Osteoblast (primary cell): ENCODE measurements at places on chromosomes 6 and 20. TPM values are rescaled to one million over a fixed set of nuclear protein-coding genes. Genes with fewer than 3 reads are reported as not detected.

COL19A1 gene
- total RNA-seq, result under 0.01 TPM in 1 of 2 replicates, not detected in the other

DNA sequence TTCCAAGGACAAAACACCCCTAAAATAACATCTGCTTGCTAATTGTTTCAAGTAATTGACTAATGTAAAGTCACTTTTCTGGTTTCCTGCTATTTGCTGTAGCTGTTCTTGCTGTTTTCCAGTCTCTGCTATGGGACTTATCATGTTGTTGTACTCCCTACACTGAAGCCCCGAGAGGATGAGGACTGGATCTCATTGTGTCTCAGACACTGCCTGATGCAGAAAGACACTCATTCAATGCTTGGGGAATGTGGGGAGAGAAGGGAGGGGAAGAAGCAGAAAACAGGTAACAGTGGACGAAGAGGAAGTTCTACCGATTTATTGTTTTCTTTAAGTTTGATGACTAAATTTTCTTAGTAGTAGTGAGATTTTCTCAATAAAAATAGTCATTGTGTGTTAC lies 79.8 kb downstream of the DOK5 start:
- no peak overlapping the region for H3K4me3 ChIP-seq
- DNase-seq, result no peak
- peaks cover 18% of the 10 kb centered on the region for H3K4me1 ChIP-seq
- no peaks in the 10 kb centered on the region for H3K27me3 ChIP-seq

- no peak for DNase-seq
- no peaks in the 10 kb centered on the region for H3K27me3 ChIP-seq
- H3K36me3 ChIP-seq, result no peaks in the 10 kb centered on the region
- no peak overlapping the region for H3K27ac ChIP-seq
- no peaks in the 10 kb centered on the region for H3K4me1 ChIP-seq
Measured at GRCh38 chr6:146056506-146056905, 27.6 kb downstream of the GRM1 start.

- no peaks in the 10 kb centered on the region for H3K36me3 ChIP-seq
- no peaks in the 10 kb centered on the region for H3K27me3 ChIP-seq
- H3K4me3 ChIP-seq, result no peak overlapping the region
- H3K4me1 ChIP-seq, result peaks cover 3% of the 10 kb centered on the region
- DNase-seq, result no peak
Measured at GRCh38 chr20:39103732-39104131, 141.6 kb downstream of the DHX35 start.

- no peak overlapping the region for H3K4me3 ChIP-seq
- no peak overlapping the region for H3K27ac ChIP-seq
- peaks cover 6% of the 10 kb centered on the region for H3K4me1 ChIP-seq
- no peak for DNase-seq
Measured at GRCh38 chr20:33827634-33828325, 16.6 kb downstream of the CHMP4B start.

- peaks cover 5% of the 10 kb centered on the region for H3K36me3 ChIP-seq
- no peak for DNase-seq
- no peak overlapping the region for H3K4me3 ChIP-seq
- no peaks in the 10 kb centered on the region for H3K4me1 ChIP-seq
Measured at GRCh38 chr6:143957679-143958274, 50.3 kb downstream of the PLAGL1 start.

DNA sequence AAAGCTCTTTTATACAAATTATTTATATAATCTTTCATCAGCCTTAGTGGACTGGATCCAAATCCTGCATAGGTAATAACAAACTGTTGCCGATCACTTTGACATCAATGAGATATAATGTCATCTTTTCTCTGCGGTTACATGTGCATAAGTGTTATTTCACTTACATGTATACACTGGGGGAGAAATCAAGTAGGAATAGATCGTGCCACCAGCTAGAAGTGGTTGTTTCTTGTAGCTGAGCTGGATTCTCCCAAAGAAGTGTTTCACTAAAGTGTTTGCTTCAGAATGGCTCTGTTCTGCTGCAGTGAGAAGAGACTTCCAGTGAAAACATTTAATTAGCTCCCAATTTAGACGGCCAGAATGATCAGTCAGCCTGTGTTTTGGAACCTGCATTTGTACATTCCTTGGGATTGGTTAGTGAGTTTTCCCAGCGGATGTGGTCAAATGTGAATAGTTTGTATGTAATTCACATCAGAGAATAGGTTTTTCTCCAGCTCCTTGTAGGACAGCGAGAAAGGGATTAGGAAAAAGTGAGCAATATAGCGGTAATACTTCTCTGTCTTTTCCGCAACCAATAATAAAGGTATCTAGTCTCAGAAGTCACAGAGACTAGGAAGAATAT lies 163.1 kb upstream of the CCN2 start:
- H3K27me3 ChIP-seq, result no peaks in the 10 kb centered on the region
- H3K27ac ChIP-seq, result peak overlapping the region; percentile 77
- no peaks in the 10 kb centered on the region for H3K36me3 ChIP-seq
- H3K4me3 ChIP-seq, result peak overlapping the region; percentile 26
